ENCODE measurements at places on chromosomes 1 and 21. TPM values are rescaled to one million over a fixed set of nuclear protein-coding genes. Genes with fewer than 3 reads are reported as not detected.

GRCh38 chr1:115098979-115099692 is 9.8 kb upstream of the TSPAN2 start:
- DNase-seq: no peak

- DNase-seq: no peak
Measured at GRCh38 chr21:25370311-25370744, 237.0 kb downstream of the MRPL39 start.

DNA sequence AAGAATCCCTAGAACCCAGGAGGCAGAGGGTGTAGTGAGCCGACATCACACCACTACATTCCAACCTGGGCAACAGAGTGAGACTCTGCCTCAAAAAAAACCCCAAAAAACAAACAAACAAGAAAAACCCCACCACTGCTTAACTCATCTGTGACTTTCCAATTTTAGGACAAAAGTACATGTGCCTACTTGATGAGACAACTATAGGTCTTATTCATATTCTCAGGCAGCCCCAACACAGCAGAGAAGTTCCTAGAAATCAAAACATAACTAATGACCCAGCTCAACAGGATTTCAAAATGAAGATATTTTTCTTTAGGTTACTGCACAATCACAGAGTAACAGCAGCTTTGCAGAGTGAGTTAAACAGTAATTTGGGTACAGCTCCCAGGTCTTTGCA is 26.4 kb downstream of the TIAM1 start:
- no peak for DNase-seq

Gene XCL2
- not detected for total RNA-seq

Gene SPATA17
- 2.3 TPM for total RNA-seq
